ENCODE measurements at places on chromosomes 2 and 18.

DNA sequence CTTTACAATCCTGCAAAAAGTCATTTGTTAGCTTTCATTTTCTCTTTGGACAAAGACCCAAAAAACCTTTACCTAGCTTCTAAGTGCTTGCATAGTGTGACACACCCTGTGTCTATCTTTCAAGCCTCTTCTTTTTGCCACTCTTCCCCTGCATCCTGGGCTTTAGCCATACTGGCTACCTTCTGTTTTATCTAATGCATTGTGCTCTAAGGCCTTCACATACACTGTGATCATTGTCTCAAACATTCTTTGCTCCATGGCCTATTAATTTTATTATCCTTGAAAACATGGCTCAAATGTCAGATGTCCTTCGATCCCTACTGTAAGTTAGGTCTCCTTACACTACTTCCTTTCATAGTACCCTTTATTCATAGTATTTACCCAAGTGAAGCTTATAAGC is 84.4 kb downstream of the PIK3C3 start:
- DNase-seq, result no peak

DNA sequence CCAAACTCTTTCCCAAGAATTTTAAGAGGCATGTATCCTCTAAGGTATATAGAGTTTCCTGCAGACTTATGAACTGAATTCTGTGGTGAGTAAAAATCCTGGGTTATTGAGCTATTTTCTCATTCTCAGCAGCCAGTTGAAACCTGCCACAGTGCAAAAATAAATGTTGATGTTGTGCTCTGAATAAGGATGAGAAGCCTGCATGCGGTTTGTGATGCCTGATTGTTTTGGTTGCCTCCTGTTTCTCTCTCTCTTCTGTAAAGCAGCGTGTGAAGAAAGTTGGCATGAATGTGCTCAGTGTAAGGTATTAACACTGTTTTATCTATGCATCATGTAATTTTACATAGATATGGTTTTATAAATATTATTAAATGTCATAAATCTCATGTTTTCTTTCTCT is 452.6 kb downstream of the CDH2 start:
- DNase-seq, result no peak

GRCh38 chr18:42363446-42364441 is 408.7 kb downstream of the PIK3C3 start:
- DNase-seq, result no peak

DNA sequence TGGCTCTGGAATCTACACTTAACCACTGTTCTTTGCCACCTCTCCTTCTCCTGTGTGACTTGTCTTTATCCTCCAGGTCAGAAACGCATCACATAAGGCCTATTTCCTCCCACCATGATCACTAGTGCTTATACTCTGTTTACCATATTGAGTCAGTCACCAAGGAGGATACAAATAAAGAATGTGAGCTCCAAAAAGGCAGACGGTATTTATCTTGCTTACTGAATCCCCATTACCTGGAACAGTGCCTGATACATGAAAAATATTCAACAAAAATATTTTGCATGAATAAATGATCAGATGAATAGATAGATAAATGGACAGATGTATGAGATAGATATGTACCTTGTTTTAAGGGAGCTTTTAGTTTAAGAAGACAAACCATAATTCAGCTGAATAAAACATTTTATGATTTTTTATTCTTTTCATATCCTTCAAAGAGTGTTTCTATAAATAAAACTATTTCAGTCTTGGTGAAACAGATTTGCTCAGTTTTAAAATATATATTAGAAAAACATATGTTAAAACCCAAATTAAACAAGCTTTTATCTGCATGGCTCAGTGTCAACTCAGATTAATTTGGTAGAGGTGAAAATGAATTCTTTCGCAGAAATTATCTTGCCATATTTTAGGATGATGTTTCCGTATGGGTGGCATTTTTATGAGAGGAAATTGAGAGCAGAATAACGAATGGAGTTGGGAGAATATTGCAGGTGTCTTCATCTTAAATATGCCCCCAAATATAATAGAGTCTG is 799.9 kb downstream of the DCC start:
- no peak for DNase-seq

GRCh38 chr2:143356736-143357446 is 227.7 kb downstream of the ARHGAP15 start:
- DNase-seq, result no peak

GRCh38 chr2:70887550-70888246 is 48.0 kb upstream of the ATP6V1B1 start:
- peak; percentile 50 for DNase-seq

DNA sequence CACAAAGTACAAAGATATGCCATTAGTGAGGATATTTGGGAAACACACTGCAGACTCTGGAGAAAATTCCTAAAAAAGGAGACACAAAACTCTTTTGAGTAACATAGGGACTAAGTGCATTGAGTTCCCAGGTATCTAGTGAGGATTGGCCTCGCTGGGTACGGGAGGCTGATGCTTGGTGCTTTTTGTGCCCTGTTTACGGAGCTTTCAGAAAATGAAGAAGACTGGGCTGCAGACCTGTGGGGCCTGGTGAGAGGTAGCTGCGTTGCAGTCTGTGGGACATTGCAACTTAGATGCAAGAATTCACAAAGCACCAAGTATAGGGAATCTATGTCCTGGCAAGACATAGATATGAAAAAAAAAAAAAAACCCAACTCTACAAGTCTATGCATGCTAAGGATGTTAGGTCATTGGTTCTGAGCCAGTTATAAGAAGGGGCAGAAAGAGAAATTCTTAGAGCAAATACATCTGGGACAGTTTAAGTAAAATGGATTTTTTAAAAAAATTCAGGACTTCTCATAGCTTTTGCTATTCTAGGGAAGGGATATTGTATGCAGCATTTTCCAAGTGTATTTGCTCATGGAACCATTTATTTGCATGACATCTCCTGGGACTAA is 156.0 kb downstream of the SLC4A3 start:
- no peak for DNase-seq

- no peak for DNase-seq
These were observed 148.9 kb upstream of the SLC39A10 start for GRCh38 chr2:195508139-195508455.

- no peak for DNase-seq
These were observed 257.7 kb upstream of the UBE2E3 start for GRCh38 chr2:180722551-180723239.

GRCh38 chr18:10182009-10182624 is 268.3 kb downstream of the VAPA start:
- no peak for DNase-seq

DNA sequence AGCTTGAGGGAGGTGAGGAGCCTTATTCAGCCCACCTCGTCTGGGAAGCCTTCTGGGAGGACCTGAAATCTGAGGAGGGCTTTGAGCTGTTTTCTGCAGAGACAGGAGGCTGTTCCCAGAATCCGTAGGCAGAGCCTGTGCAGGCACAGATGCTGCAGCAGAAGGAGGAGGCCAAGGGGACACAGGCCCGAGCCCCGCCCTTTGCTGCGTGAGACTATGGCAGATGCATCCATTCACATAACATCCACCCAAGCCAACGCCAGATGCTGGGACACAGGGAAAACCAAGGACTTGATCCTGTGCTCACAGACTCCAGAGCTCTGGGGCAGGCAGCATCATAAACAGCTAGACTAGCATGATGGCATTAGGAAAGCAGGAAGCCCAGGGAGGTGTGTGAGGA is 98.2 kb downstream of the KCNF1 start:
- DNase-seq, result no peak

DNA sequence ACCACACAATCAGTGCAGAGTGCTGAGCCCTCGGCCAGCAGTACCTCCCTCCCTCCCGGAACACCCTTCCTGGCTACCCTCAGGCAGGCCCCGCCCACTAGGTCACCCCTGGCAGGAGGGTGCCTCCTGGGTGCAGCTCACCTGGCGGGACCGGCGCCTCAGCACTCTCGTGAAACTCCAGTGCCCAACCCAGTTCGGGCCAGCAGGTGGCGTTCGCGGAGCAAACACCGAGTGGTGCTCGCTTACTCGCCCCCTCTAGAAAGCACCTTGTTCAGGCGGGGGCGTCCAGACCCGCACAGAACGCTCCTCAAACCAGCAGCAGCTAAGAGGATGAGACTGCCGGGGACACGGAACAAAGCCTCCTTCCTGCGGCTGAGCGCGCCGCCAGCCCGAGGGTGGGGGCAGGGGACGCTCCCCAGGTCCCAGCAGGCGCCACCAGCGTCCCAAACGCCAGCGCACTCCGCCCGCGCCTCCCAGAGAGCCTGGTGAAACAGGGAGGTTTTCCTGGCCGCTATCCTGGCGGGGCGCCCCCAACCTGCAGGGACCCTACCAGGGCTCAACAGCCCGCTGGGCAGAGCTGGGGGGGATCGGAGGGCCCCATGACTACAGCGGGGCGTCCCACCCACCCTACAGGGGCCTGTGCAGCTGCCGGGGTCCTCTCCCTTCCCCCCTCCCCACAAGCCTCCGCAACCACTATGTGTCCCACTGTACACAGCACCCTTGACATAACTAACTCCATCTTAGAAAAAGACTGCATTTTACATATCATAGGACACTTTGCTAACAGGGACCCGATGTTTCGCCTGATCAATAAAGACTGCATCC is 44.7 kb downstream of the MRPS5 start:
- peak; percentile 91 for DNase-seq

DNA sequence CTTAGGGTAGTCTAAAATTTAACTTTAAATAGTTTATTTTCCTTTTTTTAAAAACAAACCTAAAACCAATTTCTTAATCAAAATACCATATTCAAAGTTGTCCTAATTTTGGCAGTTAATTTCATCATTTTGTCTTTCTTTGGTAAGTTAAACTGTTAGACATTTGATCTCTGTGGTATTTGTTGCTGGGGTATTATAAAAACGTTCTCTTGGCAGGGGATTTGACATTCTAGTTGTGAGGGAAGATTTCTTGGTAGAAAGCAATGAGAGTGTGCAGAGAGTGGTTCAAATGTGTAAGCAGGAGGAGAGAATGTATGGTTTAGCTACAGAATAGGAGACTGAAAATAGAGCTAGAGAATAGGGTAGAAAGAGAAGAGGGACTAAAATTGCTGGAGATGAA is 14.6 kb downstream of the GULP1 start:
- DNase-seq, result no peak

DNA sequence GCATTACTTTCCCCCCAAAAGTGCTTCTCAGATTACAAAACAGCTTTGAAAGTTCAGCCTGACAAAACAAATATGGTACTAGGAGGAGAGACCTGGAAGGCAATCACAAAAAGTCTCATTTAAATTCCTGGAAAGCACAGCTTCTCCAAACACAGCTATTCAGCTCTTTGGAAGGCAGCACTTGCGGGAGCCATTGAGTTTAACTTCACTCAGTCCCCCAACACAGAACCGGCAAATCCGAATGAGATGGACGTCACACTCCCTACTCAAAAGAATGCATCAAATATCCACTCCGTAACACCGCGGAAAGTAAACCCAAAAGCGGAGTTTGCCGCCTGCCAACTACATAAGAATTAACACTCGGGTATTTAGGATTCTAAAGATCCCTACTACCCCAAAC is 638 bp downstream of the ST6GAL2 start:
- no peak for DNase-seq

DNA sequence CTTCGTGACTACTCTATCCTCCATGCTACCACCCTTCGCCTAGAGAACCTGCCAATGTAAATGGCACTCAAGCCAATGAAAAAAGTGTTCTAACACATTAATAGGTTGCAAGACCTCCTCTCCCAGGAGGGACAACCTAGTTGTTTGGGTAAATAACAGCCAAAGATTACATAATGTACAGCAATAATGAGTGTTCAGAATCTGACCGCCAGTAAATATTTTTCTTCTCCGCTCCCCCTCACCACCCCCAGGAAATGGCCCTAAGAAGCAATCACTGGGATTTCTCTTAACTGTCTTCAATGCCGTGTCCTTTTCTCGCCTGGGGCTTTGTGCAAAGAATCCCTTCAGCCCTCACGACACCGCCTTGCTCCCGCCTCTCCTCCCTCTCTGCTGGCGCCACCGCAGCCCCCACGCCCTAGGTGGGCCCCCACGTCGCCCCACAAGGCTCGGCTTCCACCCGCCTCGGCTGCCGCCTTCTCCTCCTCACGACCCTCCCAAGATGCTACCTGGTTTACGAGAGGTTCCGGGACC is 458 bp downstream of the HYCC2 start:
- no peak for DNase-seq
